ENCODE measurements at places on chromosomes 5 and 9. TPM values are rescaled to one million over a fixed set of nuclear protein-coding genes. Genes with fewer than 3 reads are reported as not detected.
A peak's percentile ranks its signal among the peaks of the same experiment; 100 is the strongest.

GHR gene
- 0.27 TPM for total RNA-seq

GRCh38 chr5:158948376-158948886 is 151.3 kb downstream of the EBF1 start:
- no peak for DNase-seq
- H3K4me1 ChIP-seq: peaks cover 55% of the 10 kb centered on the region
- no peaks in the 10 kb centered on the region for H3K36me3 ChIP-seq
- H3K4me3 ChIP-seq: peak overlapping the region; percentile 41
- no peaks in the 10 kb centered on the region for H3K27me3 ChIP-seq

SCGB3A2 gene
- not detected for total RNA-seq

GRCh38 chr5:141850244-141850768 is 27.9 kb downstream of the PCDH1 start:
- no peak for DNase-seq
- H3K4me1 ChIP-seq: peaks cover 29% of the 10 kb centered on the region

GRCh38 chr5:72634444-72634843 is 127.2 kb upstream of the ZNF366 start:
- no peak overlapping the region for H3K4me3 ChIP-seq
- H3K27ac ChIP-seq: no peak overlapping the region
- no peaks in the 10 kb centered on the region for H3K27me3 ChIP-seq
- DNase-seq: no peak
- H3K4me1 ChIP-seq: peaks cover 11% of the 10 kb centered on the region
- no peaks in the 10 kb centered on the region for H3K36me3 ChIP-seq

- DNase-seq: no peak
- H3K27me3 ChIP-seq: no peaks in the 10 kb centered on the region
- no peak overlapping the region for H3K4me3 ChIP-seq
- no peaks in the 10 kb centered on the region for H3K4me1 ChIP-seq
Observed at GRCh38 chr5:17327048-17327625, 109.7 kb downstream of the BASP1 start.

LHX3 gene
- total RNA-seq: not detected

DNA sequence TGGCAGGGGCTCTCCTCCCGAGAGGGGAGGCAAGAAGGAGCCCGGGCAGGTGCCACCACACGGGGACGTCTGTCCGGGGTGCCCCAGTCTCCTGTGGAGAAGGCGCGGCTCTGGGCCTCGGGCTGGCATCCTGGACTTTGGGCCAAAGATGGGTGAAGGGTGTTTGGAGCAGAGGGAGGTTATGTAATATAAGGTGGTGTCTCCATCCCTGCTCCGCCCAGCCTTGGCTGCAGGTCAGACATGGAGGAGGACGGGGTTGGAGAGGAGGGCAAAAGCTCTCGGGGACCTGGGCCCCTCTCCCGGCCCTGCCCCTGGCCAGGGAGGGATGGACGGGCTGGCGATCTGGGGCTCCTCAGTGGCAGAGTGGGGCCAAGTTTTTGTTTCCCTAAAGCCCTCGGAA is 1.2 kb upstream of the SOHLH1 start:
- no peak overlapping the region for H3K27ac ChIP-seq
- H3K36me3 ChIP-seq: no peaks in the 10 kb centered on the region
- DNase-seq: no peak
- no peaks in the 10 kb centered on the region for H3K4me1 ChIP-seq
- peaks cover 12% of the 10 kb centered on the region for H3K27me3 ChIP-seq

IL9 gene
- not detected for total RNA-seq

GRCh38 chr5:113215401-113216060 is 219.3 kb downstream of the TSSK1B start:
- peaks cover 36% of the 10 kb centered on the region for H3K4me1 ChIP-seq
- no peak for DNase-seq
- H3K27me3 ChIP-seq: peaks cover 40% of the 10 kb centered on the region
- no peak overlapping the region for H3K27ac ChIP-seq

DOK3 gene
- total RNA-seq: 10.5 TPM

GRCh38 chr9:76443887-76444286 is 15.1 kb upstream of the GCNT1 start:
- no peak overlapping the region for H3K4me3 ChIP-seq
- H3K4me1 ChIP-seq: no peaks in the 10 kb centered on the region

- H3K27ac ChIP-seq: no peak overlapping the region
- H3K4me3 ChIP-seq: no peak overlapping the region
- H3K36me3 ChIP-seq: no peaks in the 10 kb centered on the region
- H3K4me1 ChIP-seq: peaks cover 10% of the 10 kb centered on the region
- DNase-seq: no peak
Observed at GRCh38 chr5:175728316-175728715, 70.4 kb downstream of the HRH2 start.

ABO gene
- 0.11 TPM for total RNA-seq

DNA sequence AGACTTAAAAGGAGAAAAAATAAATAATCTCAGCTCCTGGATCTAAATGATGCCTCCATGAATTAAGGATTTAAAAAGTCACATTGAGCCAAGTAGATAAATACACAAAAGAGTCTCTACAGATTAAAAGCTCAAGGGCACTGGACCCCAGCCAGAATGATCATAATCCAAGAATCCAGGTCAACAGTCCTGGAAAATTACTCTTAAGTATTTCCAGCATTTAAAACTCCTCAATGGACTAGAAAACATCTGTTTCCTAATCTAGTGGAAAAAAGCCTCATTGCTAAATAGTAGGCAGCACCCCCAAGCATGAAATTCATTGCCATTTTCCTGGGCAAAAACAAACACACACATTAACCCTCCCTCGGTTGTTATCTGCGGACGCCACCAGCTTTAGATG is 96.8 kb downstream of the FRMD3 start:
- DNase-seq: no peak
- no peaks in the 10 kb centered on the region for H3K36me3 ChIP-seq
- H3K4me3 ChIP-seq: no peak overlapping the region

GPR150 gene
- total RNA-seq: not detected

DNA sequence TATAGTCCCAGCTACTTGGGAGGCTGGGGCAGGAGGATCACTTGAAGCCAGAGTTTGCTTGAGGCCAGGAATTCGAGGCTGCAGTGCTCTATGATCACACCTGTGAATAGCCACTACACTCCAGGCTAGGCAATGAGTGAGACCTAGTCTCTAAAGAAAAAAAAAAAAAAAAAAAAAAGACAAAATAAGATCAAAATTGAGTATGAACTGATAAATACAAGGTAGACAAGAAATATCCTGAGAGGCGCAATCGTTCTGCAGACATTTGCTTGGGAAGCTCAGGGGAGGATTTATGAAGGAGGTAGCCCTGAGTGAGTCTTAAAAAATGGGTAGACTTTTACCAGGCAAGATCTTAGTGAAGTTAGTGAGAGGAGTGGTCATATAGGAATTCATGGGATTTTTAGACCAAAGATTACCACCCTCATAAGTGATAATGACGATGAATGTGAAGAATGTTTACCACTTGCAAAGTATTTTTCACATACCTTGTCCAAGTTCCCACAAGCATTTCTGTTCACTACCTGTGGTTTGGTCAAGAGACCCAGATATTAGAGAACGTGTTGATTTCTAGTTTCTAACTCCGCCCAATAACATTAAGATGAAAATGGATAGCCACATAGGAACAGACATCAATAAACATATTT is 4.4 kb downstream of the PDCD1LG2 start:
- H3K27me3 ChIP-seq: no peaks in the 10 kb centered on the region
- no peaks in the 10 kb centered on the region for H3K36me3 ChIP-seq
- no peak for DNase-seq
- no peak overlapping the region for H3K27ac ChIP-seq
- no peaks in the 10 kb centered on the region for H3K4me1 ChIP-seq

DNA sequence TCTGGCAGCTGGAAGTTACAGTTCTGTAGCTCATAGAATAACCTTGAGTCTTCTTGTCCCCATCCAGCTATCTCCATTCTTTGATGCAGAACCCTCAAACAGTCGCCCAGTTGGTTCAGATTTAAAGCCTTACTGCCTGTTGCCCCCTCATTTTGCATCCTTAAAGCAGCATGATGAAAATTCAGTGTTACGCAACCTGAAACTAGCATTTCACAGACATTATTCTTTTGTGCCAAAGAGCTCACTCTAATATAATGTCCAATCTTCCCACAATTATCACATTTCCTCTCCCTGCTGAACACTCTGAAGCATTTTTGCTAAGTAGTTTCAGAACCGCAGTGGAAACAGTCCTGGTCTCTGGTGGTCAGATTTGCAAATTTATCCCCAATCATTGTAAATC is 318.0 kb downstream of the PSAT1 start:
- DNase-seq: no peak
- H3K4me3 ChIP-seq: no peak overlapping the region
- H3K27ac ChIP-seq: no peak overlapping the region
- peaks cover 1% of the 10 kb centered on the region for H3K4me1 ChIP-seq
- H3K27me3 ChIP-seq: no peaks in the 10 kb centered on the region
- H3K36me3 ChIP-seq: no peaks in the 10 kb centered on the region

GRCh38 chr5:756171-756570 is 28.4 kb downstream of the ZDHHC11B start:
- no peak for DNase-seq
- no peaks in the 10 kb centered on the region for H3K36me3 ChIP-seq
- no peak overlapping the region for H3K4me3 ChIP-seq
- peaks cover 28% of the 10 kb centered on the region for H3K4me1 ChIP-seq
- peak overlapping the region; percentile 86 for H3K27ac ChIP-seq

DRD1 gene
- not detected for total RNA-seq

DNA sequence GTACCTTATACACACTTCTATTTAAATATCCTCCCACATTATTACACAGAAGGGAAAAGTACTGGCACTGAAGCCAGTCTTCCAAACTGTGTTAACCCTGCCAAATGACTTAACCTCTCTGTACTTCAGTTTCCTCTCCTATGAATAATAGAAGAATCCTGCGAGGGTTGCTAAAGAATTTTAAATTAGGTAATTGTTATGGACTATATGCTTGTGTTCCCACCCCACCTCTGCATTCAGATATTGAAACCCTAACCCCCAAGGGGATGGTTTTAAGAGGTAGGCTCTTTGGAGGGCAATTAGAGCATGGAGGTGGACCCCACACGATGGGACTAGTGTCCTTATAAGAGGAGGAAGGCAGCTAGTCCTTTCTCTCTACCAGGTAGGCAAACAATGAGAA is 72.7 kb downstream of the TTLL11 start:
- peaks cover 4% of the 10 kb centered on the region for H3K36me3 ChIP-seq
- H3K27me3 ChIP-seq: no peaks in the 10 kb centered on the region
- no peak overlapping the region for H3K27ac ChIP-seq
- peaks cover 9% of the 10 kb centered on the region for H3K4me1 ChIP-seq
- DNase-seq: no peak

DNA sequence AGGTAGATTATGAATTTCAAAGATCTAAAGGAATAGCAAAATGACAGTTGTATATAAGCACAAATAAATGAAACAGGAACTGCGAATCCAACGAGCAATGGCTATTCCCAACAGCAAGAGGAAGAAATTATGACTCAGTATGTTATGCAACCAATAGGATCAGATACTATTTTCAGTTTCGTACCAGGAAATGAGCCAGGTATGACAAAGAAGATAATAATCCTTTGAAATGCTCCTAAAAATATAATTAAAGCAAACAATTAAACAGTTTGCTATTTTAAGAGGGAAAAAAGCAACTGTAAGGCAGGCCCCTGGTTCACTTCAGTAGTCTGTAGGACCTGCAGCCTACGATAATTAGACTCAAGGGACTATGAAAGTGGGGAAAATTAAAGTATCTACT is 58.9 kb downstream of the AUH start:
- no peak overlapping the region for H3K4me3 ChIP-seq
- H3K4me1 ChIP-seq: peaks cover 4% of the 10 kb centered on the region
- no peak for DNase-seq
- H3K36me3 ChIP-seq: no peaks in the 10 kb centered on the region

FBXW11 gene
- 66.6 TPM for total RNA-seq

GRCh38 chr9:108265065-108265464 is 590.7 kb downstream of the ACTL7B start:
- H3K36me3 ChIP-seq: no peaks in the 10 kb centered on the region
- no peak overlapping the region for H3K4me3 ChIP-seq
- no peak for DNase-seq
- H3K4me1 ChIP-seq: no peaks in the 10 kb centered on the region
- peaks cover 2% of the 10 kb centered on the region for H3K27me3 ChIP-seq

PLPP7 gene
- 5.8 TPM for total RNA-seq

GRCh38 chr9:93256878-93257807 is 73.2 kb downstream of the WNK2 start:
- peak overlapping the region; percentile 90 for H3K27ac ChIP-seq
- H3K27me3 ChIP-seq: no peaks in the 10 kb centered on the region
- no peak for DNase-seq
- no peak overlapping the region for H3K4me3 ChIP-seq
- no peaks in the 10 kb centered on the region for H3K4me1 ChIP-seq

TRIM36 gene
- total RNA-seq: 18.9 TPM

GRCh38 chr9:106696804-106697203 is 166.2 kb upstream of the ZNF462 start:
- no peaks in the 10 kb centered on the region for H3K27me3 ChIP-seq
- H3K4me1 ChIP-seq: peaks cover 13% of the 10 kb centered on the region
- H3K36me3 ChIP-seq: no peaks in the 10 kb centered on the region

DNA sequence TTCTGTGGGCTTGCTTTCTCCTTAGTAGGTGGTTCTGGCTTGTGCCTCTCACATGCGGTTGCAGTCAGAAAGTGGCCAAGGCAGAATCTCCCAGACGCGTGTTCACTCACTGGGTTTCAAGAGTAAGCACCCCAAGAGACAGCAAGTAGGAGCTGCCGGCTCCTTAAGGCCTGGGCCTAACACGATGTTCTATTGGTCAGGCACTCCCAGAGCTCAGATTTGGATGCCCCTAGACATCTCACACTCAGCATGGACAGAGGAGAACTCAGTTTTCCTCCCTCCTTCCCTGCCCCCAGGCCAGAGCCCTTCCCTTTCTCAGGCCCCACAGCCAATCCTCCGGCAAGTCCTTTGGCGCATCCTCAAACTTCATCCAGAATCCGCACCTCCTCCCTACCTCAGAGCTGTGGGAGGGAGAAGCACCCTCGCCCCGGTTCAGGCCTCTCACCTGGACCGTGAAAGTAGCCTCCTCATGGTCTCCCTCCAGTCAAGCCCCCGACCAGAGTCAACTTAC is 6.5 kb upstream of the CARD19 start:
- no peak overlapping the region for H3K4me3 ChIP-seq
- H3K27me3 ChIP-seq: peaks cover 2% of the 10 kb centered on the region
- H3K4me1 ChIP-seq: peaks cover 30% of the 10 kb centered on the region
- H3K27ac ChIP-seq: no peak overlapping the region
- no peaks in the 10 kb centered on the region for H3K36me3 ChIP-seq

TMEM174 gene
- total RNA-seq: not detected

- no peaks in the 10 kb centered on the region for H3K27me3 ChIP-seq
- no peak overlapping the region for H3K27ac ChIP-seq
- no peaks in the 10 kb centered on the region for H3K36me3 ChIP-seq
- no peak for DNase-seq
- H3K4me1 ChIP-seq: peaks cover 8% of the 10 kb centered on the region
Observed at GRCh38 chr5:13186177-13186576, 758.3 kb downstream of the DNAH5 start.

DNA sequence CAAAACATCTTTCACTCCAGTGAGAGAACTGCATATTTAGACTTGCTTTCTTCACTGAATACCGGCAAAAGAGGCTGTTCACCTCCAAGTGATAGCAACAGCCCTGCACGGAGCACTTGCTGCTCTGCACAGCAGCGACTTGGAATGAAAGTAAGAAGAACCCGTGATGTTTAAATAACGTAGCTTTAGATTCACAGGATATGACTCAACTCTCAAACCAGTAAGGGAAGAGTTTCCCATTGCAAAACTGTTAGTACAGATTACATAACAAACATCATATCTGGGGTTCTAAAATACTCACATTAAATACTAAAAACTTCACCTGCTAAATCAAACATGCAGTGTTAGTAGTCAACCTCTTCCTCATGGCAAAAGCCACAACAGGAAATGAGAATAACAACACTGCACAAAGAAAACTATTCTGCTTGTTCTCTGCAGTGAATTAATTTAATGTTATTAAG is 203.4 kb downstream of the MCTP1 start:
- H3K4me3 ChIP-seq: peak overlapping the region; percentile 29
- peaks cover 18% of the 10 kb centered on the region for H3K4me1 ChIP-seq
- peak overlapping the region; percentile 74 for H3K27ac ChIP-seq
- H3K27me3 ChIP-seq: no peaks in the 10 kb centered on the region
- H3K36me3 ChIP-seq: no peaks in the 10 kb centered on the region

Data from neural crest cell (in vitro differentiated cells).